ENCODE measurements at places on chromosomes 3 and 15.

- DNase-seq, result no peak
Observed at GRCh38 chr3:122969585-122970469, 57.7 kb downstream of the SEMA5B start.

GRCh38 chr3:188194332-188194731 lies 40.4 kb downstream of the LPP start:
- DNase-seq, result no peak

DNA sequence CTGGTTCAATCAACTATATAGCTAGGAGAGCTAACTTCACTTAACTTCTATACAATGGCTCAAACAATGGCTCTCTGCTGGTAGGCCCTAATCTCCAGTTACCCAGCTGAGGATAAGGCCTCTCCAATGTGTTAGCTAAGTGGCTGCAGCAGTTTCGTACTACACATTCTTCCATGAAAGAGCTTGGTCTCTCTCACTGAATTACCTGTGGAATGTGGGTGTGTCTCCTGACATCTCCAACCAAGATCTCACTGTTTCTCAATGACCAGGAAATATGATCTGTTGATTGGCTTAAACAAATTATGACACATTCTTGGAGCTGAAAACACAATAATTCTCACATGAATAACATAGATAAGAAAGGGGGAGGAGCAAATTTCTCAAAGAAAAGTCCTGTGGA lies 169.8 kb upstream of the ROBO1 start:
- no peak for DNase-seq

- DNase-seq, result no peak
Observed at GRCh38 chr3:174251681-174252080, 607.5 kb upstream of the NAALADL2 start.

DNA sequence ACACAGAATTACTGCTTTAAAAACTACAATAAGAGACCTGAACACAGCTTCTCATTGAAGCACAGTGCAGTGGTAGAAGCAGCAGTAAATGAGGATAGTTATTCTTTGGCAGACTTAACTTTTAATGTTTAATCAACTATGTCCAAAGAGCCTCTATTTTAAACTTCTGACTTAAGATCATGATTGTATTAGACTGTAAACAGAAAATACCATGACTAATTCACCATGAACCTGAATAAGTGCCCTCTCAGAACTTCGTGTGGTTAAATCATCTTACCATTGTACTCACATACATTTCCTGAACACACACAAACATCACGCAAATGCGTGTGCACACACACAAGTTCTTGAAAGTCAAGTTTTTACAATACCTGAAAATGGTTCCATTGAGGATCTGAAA lies 13.9 kb downstream of the CEP152 start:
- DNase-seq, result no peak

All from activated CD4-positive, CD25-positive, alpha-beta regulatory T cell (primary cell).